NCI-H2081 (cell line): ENCODE measurements at places on chromosomes 13 and 19.

GRCh38 chr19:48186541-48186991 is 16.1 kb downstream of the ZSWIM9 start:
- no peak for DNase-seq

GRCh38 chr19:8489561-8490394 is 12.7 kb downstream of the PRAM1 start:
- DNase-seq = no peak

- no peak for DNase-seq
Measured at GRCh38 chr19:2329149-2329478, 630 bp downstream of the SPPL2B start.

DNA sequence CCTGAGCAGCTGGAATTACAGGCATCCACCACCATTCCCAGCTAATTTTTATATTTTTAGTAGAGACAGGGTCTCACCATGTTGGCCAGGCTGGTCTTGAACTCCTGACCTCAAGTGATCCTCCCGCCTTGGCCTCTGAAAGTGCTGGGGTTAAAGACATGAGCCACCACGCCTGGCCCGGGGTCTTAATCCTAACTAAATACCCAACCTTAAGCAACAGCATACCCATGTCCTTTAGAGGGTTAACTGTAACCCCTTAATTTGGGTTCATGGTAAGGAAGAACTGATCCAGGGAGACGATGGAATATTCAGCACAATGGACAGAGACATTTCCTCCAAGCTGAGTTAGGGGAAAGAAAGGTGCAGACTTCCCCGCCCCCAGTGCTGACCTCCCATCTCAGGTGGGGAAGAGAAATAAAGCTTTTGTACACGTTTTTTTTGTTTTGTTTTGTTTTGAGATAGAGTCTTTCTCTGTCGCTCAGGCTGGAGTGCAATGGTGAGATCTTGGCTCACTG is 8.7 kb upstream of the GALP start:
- no peak for DNase-seq

DNA sequence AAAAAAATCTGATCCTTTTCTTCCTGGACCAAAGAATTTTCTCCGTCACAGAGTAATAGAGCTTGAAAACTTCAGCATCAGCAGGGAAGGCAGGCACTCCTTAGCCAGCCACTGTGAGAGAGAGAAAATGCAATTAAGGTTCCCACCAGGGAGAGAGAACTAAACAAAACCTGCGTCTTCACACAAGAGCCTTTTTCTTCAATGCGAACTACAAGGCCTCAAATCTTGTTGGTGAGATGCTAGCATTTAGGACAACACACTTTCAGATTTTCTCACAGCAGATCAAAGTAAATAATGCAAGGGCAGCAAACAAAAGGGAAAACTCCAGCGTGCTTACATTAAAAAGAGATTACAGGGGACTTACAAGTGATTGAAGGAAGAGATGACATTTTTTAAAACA is 80.1 kb downstream of the DACH1 start:
- no peak for DNase-seq

DNA sequence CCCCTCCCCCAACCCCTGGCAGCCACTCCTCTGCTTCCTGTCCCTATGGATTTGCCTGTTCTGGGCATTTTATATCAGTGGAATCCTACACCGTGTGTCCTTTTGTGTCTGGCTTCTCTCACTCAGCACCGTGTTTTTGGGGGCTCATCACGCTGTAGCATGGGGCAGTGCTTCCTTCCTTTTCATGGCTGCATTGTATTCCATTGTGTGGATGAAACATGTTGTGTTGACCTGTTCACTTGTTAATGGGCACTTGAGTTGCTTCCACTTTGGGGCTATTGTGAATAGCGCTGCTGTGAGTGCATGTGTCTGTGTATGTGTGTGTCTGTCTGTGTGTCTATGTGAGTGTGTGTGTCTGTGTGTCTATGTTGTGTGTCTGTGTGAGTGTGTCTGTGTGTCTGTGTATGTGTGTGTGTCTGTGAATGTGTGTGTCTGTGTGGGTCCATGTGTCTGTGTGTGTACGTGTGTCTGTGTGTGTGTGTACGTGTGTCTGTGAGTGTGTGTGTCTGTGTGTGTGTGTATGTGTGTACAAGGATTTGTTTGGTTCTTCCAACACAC is 57.2 kb downstream of the AP1M1 start:
- no peak for DNase-seq

DNA sequence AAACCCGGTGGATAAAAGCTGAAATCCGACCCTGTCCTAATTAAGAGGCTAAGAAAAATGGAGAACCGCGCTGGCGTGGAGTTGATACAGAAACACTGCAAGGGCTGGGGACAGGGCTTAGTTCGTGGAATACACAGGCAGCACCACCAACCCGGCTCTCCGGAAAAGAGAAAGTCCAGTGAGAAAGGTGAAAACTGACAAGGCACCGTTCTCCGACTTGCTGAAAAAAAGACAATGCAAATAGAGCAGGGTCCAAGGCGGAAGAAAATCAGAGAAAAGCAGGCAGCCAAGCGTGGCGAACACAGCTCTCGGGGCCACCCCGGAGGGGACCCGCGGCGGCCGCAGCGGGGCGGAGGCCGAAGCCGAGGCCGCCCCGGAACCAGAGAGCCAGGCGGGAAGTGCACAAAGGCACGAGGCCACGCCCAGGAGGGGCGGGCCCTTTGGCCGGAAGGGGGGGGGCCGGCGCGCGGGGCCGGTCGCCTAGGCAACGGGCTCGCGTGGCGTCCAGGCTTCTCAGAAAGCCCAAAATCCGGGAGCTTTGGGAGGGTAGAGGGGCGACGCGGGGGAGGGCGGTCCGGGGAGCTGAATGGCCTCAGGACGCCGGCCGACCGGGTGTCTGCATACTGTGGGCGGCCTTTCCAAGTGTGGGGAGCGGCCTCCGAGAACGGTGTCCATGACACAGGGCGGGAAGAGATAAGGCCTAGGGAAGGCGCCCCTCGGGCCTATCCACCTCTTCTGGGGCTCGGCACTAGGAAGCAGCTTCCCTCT is 1.2 kb upstream of the ING1 start:
- peak; percentile 90 for DNase-seq

- no peak for DNase-seq
Measured at GRCh38 chr13:109859898-109860297, 73.5 kb upstream of the IRS2 start.

DNA sequence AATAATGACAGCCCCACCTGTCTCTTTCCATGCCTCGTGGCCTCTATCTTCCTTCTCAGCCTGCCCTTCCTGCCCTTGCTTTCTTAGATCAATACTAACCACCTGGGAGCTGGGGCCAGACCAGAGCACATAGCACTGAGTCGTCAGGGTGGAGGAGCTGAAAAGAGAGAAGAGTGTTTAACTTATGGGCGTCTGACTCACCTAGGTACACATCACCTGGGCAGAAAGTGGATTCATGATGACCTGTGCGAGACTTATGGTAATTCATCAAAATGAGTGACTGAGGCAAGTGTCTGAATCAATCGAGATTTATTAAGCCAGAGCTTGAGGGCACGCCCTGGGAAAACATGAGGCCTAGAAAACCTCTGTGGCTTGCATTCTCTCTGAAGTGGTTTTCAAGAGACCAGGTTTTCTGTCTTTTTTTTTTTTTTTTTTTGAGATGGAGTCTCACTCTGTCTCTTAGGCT is 19.2 kb downstream of the CEACAM6 start:
- DNase-seq = no peak

DNA sequence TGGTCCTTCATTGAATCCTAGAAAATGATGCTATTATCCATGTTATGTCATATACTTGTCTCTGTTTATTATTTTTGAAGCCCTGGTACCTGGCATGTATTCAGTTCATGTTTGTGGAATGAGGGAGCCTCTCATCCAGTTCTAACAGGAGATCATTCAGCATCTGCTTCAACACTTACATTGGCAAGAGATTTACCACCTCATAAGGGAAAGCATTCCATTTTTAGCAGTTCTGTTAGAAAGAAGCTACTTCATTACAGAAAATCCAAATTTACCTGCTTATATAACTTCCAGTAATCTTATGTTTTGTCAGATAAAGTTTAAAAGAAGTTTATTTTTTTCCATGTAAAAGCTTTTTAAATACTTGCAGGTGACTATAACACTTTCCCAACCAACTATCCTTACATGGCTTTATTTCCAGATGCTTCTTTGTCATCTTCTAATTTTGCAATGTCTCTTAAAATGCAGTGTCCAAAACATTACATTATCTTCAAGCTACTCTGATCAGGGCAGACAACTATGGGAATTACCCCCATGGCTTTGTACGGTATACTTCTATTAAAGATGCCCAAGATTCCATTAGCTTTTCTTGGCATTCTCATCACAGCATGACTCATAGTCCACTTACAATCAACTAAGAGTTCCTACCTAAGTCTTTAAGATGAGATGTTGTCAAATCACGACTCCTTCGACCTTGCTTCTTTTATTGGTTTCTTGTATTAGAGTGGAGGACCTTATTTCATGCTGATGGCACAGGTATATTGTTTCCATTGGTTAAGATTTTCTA is 262.1 kb downstream of the PCDH9 start:
- no peak for DNase-seq

- no peak for DNase-seq
Measured at GRCh38 chr13:45899406-45899805, 47.9 kb upstream of the SIAH3 start.

DNA sequence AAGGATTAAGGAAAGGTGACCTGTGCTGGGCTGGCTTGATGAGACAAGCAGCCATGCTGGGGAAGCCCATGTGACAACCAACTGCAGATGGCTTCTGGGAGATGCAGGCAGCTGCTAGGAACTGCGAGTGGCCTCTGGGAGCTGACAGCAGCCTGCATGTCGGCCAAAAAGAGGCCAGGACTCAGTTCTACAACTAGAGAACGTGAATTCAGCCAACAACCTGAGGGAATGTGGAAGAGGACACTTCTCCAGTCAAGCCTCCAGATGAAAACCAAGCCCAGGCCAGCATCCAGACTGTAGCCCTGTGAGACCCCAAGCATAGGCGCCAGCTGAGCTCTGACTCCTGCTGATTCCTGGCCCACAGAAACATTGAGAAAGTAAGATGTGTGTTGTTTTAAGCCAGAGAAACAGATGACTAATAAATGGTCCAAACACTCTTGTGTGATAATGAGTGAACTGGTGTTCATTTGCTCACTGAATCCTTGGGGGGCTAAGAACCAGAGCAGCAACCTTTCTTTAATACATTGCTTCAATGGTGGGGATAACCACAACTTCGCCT is 45.0 kb downstream of the SLC7A1 start:
- DNase-seq = no peak

- no peak for DNase-seq
Measured at GRCh38 chr13:109131698-109132257, 502.4 kb downstream of the MYO16 start.

- DNase-seq = peak; percentile 57
Measured at GRCh38 chr13:101514695-101515275, 62.3 kb downstream of the ITGBL1 start.

DNA sequence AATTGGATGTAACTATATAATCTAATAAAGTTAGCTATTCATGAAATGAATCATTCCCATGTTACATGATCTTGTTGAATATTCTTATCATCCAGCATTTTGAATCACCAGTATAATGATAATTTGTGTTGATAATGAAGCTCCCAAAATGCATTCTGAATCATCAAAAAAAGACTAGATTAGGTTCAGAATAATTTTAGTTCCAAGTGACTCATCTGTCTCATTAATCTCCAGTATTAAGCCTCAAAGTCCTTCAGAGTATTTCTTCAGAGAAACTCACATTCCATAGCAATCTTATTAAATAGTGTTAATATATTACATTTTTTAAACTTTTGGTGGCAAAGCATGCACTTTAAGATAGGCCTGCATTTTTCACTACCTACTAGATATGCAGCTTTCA is 207.5 kb downstream of the SLITRK5 start:
- DNase-seq = no peak

GRCh38 chr13:75372517-75372916 is 109.5 kb downstream of the TBC1D4 start:
- DNase-seq = peak; percentile 10

DNA sequence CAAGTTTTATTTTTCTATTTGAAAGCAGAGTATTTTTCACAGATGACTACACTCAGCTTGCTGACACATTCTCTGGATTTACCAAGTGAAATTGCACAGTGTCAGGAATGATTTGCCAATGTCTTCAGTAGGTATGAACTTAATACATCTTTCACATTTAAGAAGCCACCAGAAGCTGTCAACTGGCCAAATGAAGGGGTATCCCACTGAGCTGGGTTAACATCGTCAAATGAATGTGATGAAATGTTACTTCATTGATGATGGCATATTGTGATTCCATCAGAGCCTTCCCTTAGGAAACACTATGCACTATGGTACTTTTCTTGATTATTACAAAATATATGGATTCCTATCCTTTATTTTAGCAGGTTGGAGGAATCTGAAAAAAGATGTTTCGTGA is 592.3 kb downstream of the FGF9 start:
- no peak for DNase-seq
